ENCODE measurements at places on chromosomes 2 and 18.

DNA sequence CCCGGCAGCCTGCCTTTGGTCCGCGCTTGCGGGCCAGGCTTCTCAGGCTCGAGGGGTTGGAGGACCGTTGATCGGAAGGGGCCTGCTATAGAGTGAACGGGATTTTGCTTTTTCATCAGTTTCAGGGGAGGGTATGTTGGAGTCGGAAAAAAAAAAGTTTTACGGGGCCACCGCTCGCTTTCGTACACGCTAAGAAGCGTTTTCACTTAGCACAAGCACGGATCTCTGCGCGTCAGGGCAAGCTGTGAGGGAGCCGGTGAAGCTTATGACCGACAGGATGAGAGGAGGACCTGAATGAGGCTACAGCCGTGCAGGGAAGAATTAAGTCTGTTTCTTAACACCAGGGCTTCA is 443 bp downstream of the CPSF3 start:
- no peak for DNase-seq

DNA sequence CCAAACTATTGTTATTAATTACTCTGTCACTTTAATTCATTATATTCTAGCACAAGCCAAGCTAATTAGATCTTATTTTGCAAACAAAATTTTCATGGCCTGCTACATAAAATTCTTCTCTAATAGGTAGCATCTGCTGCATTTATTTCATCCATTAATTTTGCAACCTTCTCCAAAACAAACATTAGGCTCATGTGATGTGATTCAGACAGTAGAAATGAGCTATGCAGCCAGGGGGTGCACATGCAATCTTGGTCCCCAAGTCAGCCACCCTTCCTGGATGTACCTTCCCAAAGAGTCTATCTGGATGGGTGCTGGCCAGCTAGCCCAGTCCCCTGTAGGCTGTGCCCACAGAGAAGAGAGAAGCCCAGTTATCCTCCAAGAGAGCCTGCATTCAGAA is 242.1 kb upstream of the OSR1 start:
- no peak for DNase-seq

DNA sequence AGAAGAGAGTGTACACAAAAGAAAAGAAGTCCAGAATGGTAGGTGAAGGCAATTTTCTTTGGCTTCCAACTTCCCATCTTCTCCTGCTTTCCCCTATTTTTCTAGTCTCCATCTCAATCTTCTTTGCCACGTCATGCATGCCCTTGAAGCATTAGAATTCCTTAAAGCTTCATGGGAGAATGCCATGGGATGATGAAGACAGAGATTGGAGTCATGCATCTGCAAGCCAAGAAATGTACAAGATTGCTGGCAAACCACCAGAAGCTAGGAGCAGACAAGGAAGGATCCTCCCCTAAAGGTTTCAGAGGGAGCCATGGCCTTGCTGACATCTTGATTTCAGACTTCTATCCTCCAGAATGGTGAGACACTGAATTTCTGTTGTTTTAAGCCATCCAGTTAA is 305.9 kb downstream of the HRH4 start:
- no peak for DNase-seq

DNA sequence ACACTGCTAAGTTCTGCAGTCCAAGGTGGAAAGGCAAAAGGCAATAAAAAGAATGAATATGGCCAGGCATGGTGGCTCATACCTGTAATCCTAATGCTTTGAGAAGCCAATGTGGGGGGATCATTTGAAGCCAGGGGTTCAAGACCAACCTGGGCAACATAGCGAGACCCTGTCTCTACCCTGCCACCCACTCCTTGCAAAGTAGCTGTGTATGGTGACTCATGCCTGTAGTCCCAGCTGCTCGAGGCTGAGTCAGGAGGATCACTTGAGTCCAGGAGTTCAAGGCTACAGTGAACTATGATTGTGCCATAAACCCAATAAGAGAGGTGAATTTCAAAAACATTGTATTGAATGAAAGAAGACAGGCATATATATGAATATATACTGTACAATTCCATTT is 2.4 kb downstream of the MYL12B start:
- DNase-seq: no peak
